ENCODE measurements at places on chromosomes 3 and 15.

GRCh38 chr3:45365060-45365459, 23.3 kb upstream of the LARS2 start:
- no peak for DNase-seq

DNA sequence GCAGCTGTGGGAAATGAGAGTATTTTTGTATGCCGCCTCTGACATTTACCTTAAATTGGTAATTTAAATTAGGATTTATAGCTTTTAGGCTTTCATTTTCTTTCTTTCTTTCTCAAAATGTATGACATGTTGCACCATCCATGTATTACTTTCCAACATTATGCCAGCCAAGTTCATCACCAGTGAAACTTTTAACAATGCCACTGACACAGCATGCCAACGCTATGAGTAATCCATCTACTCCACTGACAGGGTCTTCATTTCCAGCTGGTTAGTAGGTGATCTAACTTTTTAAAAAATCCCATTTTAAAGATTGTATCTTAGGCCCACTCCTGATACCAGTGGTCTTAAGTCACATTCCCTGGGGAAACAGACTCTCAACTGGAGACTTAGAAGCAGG, 21.8 kb upstream of the CLDN16 start:
- no peak for DNase-seq

- no peak for DNase-seq
Measured at GRCh38 chr3:168422843-168423242, 327.1 kb upstream of the GOLIM4 start.

DNA sequence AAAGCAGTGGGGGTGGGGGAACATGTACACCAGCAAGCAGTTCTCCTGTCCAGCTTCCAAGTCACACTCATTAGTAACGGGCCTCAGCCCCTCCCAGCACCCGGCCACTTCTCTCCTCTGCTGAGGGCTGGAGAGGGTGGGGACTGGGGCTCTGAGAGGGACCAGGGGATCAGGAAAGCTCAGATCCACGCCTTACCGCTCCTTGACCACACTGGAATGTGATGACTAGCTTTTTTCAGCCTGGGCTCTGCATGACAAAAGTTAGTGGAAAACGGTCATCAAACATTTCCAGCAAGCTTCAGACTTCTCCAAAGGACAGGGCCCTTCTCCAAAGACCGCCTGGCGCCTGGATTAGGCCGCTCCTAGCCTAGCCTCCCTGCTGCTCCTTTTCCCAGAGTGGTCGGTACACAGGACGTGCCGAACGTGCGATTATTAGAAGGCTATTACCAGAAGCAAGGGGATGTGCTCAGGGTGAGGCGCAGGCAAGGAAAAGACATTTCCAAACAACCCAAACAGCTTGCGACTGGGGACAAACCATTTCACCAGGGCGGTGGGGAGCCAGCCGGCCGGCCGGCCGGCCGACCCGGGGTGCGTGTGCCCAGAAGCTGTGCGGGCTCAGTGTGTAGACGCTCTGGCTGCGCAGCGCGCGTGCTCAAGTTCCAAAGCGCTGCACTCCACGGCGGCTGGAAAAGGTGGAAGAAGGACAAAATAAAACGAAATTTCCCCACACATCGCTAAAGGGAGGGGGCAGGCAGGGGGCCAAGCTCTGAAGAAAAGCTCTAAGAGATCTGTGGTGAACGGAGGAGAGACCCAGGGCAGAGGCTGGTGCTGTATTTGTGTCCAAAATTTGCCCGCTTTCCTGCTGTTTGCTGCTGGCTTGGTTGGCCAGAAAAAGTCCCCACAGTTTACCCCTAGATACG, 51.0 kb upstream of the SSR3 start:
- DNase-seq, result no peak

- DNase-seq, result peak; percentile 16
Measured at GRCh38 chr15:90000186-90001001, 730 bp upstream of the ZNF710 start.

- no peak for DNase-seq
Measured at GRCh38 chr15:90946538-90946937, 8.1 kb upstream of the RCCD1 start.

DNA sequence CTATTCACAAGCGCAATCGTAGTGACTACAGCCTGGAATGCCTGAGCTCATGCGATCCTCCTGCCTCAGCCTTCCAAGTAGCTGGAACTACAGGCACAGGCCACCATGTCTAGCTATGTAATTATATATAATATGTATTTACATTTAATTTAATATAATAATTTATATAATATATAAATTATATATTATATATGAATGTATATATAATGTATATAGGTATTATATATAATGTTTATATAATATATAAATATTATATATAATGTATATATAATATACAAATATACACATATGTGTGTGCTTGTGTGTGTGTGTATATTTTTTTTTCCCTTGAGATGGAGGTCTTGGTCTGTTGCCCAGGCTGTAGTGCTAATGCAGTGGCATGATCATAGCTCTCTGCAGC, 27.6 kb upstream of the ULK4 start:
- no peak for DNase-seq
